ENCODE measurements at places on chromosomes 7 and 10.

GRCh38 chr7:1654738-1655475 lies 15.2 kb upstream of the ELFN1 start:
- DNase-seq: no peak

DNA sequence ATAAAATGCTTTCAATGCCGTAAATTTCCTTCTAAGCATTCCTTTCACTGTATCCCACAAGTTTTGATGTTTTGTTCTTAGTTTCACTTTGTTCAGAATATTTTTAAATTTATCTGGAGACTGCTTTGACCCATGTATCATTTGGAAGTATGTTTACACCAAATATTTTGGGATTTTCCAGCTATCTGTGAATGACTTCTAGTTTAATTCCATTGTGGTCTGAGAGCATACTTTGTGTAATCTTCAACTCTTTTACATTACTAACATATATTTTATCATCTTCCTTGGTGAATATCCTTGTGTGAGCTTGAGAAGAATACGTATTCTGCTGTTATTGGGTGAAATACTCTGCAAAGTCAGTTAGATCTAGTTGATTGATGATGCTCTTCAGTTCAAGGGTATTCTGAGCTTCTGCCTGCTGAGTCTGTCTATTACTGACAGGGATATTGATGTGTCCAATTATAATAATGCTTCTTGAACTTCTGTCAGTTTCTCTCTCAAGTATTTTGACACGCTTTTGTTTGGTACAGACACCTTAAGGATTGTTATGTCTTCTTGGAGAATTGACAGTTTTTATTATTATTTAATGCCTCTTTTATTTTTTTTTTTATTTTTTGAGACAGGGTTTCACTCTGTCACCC lies 31.6 kb downstream of the MKLN1 start:
- DNase-seq: no peak

DNA sequence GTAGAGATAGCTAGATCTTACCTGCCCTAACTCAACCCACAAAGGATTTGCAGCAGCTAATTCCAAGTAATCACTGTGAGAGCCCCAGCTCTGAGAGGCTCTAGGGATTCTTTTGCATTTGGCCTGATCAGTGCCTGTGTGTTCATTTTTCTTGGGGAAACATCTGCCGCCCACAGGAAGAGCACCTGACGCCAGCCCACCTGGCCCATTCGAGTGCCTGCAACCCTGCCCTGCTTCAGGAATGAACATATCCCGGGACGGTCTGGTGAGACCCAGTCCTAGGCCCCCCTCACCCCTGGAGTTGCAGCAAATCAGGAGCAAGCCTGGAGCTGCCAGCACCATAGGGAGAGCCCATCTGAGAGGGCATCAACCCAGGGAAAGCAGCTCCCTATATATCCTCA lies 38.8 kb downstream of the GSDME start:
- DNase-seq: no peak

DNA sequence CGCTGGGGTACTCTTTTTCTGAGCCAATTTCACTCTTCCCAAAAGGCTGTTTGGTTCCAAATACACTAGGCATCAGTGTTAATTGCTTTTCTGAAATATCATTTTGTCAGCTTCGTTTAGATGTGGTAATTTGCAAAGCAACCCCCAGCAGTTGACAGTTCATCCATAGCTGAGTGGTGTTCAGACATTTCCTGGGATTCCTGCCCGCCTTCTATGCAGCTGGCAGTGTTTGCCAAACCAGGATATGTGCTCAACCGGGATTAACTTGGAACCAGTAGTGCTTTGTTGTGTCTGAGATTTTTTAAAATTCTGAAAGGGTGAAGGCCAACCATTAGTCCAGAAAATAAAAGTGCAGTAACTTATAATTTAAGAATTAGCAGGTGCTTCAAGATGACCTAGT lies 25.2 kb upstream of the MKLN1 start:
- no peak for DNase-seq

DNA sequence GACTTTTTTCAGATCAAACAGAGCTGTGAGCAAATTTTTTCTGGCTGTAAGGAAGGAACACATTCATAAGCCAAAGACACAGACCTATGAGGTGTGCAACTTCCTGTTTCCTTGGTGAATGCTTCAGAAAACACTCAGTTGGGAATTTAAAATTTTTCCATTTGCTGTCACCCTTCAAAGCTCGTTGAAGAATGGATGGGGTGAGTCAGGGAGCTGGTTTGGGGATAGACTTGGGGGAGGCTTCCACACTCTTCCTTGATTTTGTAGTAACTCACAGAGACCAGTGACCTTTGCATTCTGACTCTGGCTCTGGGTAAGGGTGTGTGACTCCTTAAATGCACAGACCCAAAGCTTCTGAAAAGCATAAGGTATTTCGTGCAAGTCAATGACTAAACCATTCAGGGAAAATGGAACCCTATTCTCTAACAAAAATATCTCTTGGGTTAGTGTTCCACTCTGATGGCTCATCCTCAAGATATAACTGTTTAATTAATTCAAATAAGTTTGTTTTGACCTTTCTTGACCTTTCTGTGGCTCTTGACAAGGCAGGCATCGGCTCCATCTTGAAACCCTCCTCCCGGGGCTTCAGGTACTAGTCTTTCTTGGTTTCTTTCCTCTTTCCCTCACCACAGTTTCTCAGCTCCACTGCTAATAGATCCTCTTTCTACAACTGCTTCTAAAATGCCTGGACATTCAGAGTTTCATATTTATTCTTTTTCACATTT lies 227.8 kb upstream of the INHBA start:
- DNase-seq: no peak

DNA sequence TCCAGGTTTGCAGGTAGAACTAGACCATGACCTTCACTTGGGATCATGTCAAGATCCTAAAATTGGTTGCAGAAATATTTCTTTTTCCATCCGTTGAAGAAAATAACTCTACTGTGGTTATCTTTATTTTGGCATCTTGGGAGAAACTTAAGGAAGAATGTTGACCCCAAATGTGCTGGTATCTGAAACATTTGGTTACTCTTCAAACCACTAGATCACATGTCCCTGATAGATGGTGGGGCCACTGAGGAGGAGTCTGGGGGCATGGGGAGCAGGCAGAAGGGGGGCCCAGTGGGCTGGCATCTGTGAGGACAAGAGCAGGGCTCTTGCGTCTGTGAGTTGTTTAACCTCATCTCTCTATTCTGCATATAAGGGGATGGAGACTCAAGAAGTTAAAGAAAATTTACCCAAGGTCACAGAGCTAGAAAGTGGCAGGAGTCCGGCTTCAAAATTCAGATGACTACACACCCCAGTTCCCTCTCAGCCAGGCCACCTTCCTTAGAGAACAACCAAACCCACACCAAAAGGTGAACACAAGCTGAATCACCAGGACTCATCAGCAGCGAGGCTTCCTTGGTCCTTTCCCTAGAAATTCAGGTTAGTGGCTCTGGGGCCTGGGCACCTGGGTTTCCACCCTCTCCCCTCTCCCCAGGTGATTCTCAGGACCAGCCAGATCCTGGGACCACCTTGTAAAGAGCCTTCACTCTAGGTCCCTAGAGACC lies 40.6 kb upstream of the SRGN start:
- DNase-seq: no peak

GRCh38 chr7:83956104-83956503 lies 238.5 kb downstream of the SEMA3A start:
- DNase-seq: no peak

- DNase-seq: no peak
These were observed 1.9 kb upstream of the ARID5B start for GRCh38 chr10:61899663-61899996.

DNA sequence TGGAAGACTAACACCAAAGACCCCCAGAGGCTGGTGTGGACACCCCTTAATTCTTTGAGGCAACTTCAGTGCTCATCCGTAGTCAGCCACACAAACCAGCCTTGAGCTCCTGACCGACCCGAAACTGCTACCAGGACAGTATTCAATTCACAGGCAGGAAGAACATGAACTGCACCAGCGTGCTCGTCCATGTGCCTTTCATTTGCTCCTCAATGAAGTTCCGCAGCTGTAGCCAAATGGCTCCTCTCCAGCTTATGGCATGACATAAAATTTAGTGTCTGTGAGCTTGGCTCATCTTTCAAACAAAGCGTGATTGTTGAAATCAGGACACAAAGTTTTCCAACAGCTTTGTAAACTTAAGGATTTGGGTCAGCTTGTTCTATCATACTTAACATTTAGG lies 144.1 kb upstream of the FAM171A1 start:
- DNase-seq: no peak

- DNase-seq: no peak
These were observed 124.5 kb downstream of the SEMA3E start for GRCh38 chr7:83524277-83525075.

Measured in stimulated activated CD4-positive, alpha-beta T cell treated with anti-CD3 and anti-CD28 coated beads, Interleukin-4, amount 100 ng/mL, for 48 hours (primary cell).